NCI-H748 treated with DMSO at 0.1 percent for 48 hours (cell line): ENCODE measurements at places on chromosomes 2 and 18.

GRCh38 chr2:181949047-181949446 is 36.6 kb upstream of the PPP1R1C start:
- DNase-seq = no peak

DNA sequence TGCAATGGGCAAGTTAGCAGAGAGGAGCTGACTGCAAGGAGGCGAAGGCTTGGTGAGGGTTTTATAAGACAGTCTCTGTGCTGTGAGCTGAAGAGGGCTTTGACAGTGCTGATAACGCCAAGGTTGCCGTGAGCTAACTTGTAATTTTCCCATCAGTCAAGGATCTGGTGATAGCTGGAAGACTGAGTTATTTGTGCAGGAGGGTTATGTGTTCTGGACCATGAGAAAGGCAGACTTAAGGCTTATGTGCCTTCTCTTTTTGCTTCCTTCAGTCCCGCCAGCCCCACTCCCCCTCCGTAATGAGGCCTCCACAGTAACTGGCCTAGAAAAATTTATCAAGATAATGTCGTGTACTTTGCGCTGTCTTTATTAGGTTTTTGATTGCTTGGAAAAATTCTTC is 94.6 kb downstream of the RTP5 start:
- no peak for DNase-seq

- no peak for DNase-seq
Measured at GRCh38 chr2:56088411-56088810, 95.4 kb upstream of the CCDC85A start.

GRCh38 chr2:191169456-191170300 is 18.9 kb upstream of the STAT4 start:
- DNase-seq = no peak

- DNase-seq = no peak
Measured at GRCh38 chr2:33478968-33479731, 2.7 kb downstream of the RASGRP3 start.

GRCh38 chr2:236712304-236712703 is 142.7 kb downstream of the ACKR3 start:
- no peak for DNase-seq

DNA sequence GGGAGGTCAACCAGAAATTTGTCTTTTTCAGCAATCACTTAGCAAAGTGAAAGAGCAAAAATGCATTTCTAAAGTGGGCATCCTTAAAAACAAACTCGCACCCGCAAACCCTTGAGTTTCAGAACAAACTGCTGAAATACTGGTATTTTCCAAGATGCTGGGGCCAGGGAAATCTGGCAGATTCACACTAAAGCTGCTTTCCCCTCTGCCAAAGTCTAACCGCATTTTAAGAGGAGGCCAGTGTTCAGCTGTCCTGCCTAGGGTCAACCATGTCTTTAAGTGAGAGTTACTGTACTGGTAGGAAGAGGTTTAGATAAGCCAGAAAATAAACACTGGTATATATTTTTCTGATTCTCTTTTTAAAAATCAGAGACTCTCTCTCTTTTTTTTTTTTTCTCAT is 55.9 kb downstream of the ACVR1 start:
- no peak for DNase-seq

DNA sequence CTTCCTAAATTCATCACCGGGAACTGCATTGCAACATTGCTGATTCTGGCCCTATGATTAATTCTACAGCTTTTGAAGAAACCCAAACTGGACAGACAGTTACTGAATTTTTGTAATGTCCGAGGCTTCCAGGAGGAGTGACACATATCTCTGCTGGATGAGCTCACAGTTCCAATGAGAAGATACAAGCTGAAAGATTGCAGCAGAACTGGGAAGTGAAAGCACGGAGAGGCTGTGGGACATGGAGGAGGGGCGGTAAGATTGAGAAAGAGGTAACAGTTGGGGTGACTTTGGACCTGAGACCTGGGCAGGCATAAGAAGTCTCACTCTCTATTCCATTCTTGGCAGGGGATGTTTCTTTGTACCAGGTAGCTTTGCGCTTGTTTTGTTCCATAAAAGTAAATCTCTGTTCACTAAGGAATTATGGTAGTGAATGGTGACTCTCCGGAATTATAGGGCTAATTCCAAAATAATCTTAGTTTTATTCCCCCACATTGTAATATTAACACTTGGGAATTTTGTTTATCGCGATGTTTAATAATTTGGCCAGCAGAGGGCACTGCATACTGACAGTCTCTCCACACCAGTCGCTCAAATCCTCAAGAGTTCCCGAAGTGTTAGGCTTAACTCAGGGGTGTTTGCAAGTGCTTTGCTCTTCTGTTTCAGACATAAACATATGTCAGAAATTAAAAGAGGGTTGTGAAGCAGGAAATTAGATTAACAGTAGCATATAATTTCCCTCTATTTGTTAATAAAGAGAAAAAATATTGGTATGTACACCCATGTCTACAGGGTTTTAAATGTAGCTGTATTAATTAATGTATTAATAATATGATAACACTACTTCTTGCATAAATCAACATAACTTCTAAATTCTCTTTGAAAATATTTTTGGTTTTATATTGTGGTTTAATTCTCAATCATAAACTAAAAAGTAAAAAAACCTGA is 201.4 kb downstream of the SOCS6 start:
- peak; percentile 73 for DNase-seq

DNA sequence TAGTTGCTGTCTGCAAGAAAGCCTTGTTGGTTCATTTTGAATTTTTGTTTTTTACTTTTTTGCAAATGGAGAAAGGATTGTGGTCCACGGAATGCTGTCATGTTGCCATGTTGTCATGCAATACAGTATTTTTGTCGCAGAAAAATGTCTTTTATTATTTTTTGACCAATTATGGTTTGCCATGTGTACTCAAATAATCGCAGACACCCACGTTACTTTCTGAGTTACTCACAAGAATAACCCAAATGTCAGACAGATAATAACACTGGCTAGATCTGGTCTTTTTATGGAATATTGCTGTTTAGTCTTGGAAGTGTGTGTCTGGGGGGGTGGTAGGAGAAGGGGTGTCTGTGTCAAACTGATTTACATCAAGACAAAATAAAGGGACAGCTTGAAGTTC is 188.9 kb downstream of the LTBP1 start:
- no peak for DNase-seq

GRCh38 chr18:40851014-40851429 is 1104.0 kb upstream of the PIK3C3 start:
- no peak for DNase-seq

- DNase-seq = no peak
Measured at GRCh38 chr2:156489750-156490465, 53.7 kb downstream of the GPD2 start.

DNA sequence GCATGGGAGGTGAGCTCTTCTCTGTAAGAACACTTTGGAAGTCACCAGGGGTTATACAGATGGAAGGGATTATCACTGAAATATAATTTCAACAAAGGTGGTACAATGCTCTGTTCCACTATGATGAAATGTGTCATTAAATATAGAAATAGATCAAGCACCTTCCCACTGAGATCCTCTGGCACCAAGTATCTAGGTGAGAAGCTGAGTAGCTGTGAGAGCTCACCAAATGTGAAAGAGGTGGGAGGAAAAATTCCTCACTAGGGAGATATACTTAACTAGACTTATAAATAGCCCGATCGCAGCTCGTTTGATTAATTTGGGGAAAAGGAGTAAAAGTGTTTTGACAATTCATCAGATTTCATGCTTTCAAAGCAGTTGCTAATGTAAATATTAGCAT is 247.6 kb downstream of the SMAD2 start:
- DNase-seq = no peak

- DNase-seq = no peak
Measured at GRCh38 chr2:205170399-205170798, 511.9 kb upstream of the NRP2 start.

GRCh38 chr18:73235491-73235890 is 367.7 kb upstream of the NETO1 start:
- no peak for DNase-seq

GRCh38 chr2:170679607-170680079 is 35.5 kb upstream of the SP5 start:
- DNase-seq = no peak
